Neural progenitor cell (in vitro differentiated cells): ENCODE measurements at places on chromosomes 2 and 18.

DNA sequence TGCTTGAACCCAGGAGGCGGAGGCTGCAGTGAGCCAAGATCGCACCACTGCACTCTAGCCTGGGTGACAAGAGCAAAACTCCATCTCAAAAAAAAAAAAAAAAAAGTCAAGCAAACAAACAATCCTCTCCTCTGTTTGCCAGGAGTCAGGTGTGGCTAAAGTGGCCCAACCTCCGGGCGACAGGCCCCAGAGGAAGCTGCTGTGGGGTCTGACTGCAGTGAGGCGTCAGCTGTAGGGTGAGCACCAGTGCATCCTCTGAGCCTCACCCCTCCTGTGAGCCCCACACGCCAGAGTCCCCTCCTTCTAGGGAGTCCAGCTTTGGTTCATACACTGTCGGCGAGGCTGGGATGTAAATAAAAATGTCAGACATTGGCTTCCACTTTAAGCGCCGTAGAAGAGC lies 76.5 kb upstream of the HS6ST1 start:
- no peak for DNase-seq

DNA sequence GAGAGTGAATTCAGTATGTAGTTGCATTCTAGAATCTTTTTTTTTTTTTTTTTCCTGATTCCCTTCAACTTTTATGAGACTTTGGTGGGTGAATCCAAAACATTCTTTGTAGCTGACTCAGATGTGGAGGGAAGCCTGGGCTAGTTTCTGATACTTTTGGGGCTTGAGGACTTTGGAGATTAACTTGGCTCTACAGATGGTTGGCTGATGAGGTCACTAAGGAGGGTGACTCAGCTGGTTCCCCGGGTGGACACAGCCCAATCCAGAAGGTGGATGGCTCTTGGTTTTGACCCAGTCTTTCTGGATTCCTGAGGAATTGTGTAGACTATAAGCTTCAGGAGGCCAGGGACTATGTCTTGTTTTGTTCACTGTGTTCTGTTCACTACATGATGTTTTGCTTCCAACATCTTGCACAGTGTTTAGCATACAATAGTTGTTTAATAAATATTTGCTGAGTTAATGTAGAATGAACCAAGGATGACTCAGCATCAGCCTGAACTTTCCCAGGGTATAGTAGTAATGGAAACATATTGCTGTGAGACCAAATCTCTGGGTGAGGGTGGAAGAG lies 30.5 kb downstream of the LAMA3 start:
- DNase-seq = no peak

GRCh38 chr2:27811768-27812167 lies 40.2 kb downstream of the MRPL33 start:
- DNase-seq = no peak

DNA sequence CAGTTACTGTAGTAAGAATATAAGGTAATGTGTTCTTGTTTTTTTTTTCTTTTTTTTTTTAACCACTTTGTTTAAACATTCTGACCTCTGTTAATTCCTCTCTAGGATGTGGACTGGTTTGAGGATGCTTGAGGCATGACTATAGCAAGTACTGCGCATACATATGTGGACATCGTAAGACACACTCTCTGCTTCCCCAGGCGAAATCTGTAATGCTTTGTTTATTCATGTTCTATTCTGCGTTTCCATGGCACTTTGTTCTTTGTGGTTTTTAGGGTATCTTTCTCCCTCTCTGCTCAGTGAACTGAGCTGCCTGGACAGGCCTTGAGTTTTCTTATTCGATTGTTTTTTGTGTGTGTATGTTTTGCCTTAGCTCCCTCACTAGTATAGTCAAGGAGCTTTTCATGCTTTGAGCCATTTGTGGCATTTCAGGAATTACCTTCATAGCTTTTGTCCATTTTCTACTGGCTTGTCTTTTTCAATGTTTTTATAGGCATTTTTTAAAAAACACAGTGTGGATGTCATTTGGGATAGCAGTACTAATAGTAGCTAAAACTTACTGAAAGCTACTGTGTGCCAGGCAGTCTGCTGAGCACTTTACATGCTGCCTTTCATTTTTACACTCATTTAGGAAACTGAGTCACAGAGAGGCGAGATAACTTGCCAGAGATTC lies 1.9 kb upstream of the SH3BP4 start:
- DNase-seq = no peak

GRCh38 chr18:76376225-76376624 lies 118.8 kb downstream of the ZNF516 start:
- DNase-seq = no peak
